ENCODE measurements at places on chromosomes 7 and 10. TPM values are rescaled to one million over a fixed set of nuclear protein-coding genes. Genes with fewer than 3 reads are reported as not detected.

DNA sequence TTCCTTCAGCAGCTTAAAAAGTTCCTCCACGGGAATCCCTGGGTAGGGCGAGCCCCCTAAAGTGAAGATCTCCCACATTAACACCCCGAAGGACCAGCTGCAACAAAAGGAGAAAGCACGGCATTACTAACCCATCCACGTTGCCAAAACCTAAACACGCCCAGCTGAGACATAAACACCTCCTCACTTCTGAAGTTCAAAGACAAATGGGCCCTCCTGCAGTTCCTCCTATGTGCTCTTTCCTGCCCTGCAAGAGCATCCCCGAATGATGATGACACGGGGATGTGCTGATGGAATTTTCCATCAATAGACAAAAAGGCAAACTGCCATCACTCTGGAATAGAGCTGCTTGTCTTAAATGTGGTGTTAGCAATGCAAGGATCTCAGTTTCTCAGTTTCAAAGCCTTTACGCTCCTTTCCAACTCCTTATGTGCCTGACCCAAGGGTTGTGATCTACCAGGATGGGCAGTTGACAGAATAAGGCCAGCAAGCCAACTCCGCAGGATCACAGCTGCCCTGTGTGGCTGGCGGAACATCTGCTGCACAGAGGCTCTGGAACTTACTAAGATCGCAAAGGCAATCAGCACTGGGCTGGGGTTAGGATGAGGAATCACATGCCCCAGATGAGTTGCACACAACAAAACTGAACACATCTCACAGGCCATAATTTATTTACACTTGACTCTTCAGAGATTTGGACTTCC, 112.7 kb downstream of the FGFR2 start:
- H3K36me3 ChIP-seq, result no peaks in the 10 kb centered on the region
- no peak for DNase-seq
- no peaks in the 10 kb centered on the region for H3K4me1 ChIP-seq

Gene SUN1
- total RNA-seq, result 34.3 TPM

GRCh38 chr7:63040966-63041610, 957.6 kb upstream of the ZNF722 start:
- no peaks in the 10 kb centered on the region for H3K27me3 ChIP-seq
- DNase-seq, result no peak
- H3K27ac ChIP-seq, result no peak overlapping the region
- no peak overlapping the region for H3K4me3 ChIP-seq
- peaks cover 5% of the 10 kb centered on the region for H3K36me3 ChIP-seq

Gene CTNNA3
- total RNA-seq, result not detected

GRCh38 chr10:115762029-115762428, 511.0 kb downstream of the GFRA1 start:
- peaks cover 1% of the 10 kb centered on the region for H3K36me3 ChIP-seq
- DNase-seq, result no peak
- no peaks in the 10 kb centered on the region for H3K4me1 ChIP-seq
- H3K27me3 ChIP-seq, result no peaks in the 10 kb centered on the region
- no peak overlapping the region for H3K27ac ChIP-seq
- no peak overlapping the region for H3K4me3 ChIP-seq

DNA sequence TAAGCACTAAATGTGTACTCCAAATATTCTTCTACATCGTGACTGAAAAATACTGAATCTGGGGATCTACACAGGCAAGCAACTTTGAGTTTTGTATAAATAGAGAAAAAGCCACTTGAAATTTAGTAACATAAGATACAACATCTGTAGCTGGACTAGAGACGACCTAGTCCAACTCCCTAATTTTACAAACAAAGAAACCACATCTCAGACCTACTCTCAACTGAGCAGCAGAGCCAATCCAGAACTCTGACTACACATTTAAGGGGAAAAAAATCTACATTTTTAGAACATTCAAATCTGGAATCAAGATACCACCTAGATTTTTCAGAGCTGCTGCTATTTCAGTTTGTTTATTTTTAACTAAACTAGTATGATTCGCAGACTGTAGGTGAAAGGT, 88.9 kb downstream of the CABCOCO1 start:
- peak overlapping the region; percentile 62 for H3K4me3 ChIP-seq
- DNase-seq, result no peak
- no peaks in the 10 kb centered on the region for H3K36me3 ChIP-seq
- H3K27me3 ChIP-seq, result no peaks in the 10 kb centered on the region
- H3K27ac ChIP-seq, result peak overlapping the region; percentile 83
- H3K4me1 ChIP-seq, result peaks cover 22% of the 10 kb centered on the region

Measured in natural killer cell treated with Interleukin-12 subunit alpha and Interleukin-12 subunit beta and Interleukin-15 and Interleukin-18, amount 100 ng/mL, for 72 hours (primary cell).